ENCODE measurements at places on chromosomes 3 and 15.

- no peak for DNase-seq
Measured at GRCh38 chr3:125087768-125088391, 32.1 kb upstream of the HEG1 start.

DNA sequence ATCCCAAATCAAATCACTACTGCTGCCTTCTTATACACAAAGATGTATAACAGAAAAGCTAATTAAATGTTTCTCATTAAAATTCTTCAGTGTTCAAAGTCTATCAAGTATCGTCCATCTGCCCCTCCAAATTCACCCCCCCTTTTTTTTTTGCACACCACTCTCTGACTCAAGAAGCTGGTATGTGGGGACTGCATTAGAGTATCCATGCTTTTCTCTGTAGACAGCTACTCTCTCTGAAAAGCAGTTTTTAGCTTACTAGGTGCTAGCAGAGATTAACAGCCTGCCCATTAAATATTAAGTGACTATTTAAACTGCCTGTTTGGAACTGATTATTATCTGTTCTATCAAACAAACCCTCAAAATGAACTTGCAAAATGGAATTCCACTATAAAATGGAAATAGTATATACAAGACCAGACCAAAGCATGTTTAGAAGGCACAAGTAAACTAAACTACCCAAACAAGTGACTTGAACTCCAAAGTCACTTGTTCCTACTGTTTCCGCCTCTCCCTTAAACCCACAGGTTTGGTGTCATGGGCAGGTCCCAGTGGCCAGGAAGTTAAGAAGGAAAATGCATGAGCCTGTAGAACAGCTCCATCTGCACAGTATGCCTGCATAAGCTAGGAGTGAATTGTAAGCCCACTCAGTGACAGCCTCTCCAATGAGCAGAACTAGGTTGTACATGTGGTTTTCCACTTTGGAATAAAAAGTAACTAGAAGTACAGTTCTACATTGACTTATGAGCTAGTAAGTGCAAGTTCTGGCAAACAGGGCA lies 32.5 kb downstream of the GBE1 start:
- DNase-seq = no peak

GRCh38 chr15:66673410-66674322 lies 28.4 kb upstream of the SMAD6 start:
- DNase-seq = no peak

GRCh38 chr3:147816752-147817151 lies 407.6 kb downstream of the ZIC1 start:
- DNase-seq = no peak

- no peak for DNase-seq
Measured at GRCh38 chr3:42749025-42749752, 23.9 kb downstream of the CCDC13 start.

DNA sequence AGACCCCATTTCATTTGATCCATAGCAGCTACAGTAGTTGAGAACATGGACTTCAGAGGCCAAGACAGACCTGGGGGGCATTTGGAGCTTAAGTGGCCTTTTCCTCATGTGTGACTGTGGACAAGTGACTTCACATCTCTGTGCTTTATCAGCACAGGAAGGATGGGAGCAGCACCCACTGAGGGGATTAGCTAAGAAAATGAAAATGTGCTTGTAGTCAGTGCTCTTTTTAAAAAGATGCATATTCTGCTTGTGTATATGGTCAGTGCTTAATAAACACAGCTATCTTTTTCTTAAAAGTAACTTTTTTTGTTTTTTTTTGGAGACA lies 34.5 kb downstream of the SLC6A6 start:
- DNase-seq = no peak

GRCh38 chr15:91928675-91929074 lies 75.2 kb downstream of the SLCO3A1 start:
- no peak for DNase-seq

GRCh38 chr15:71706461-71707229 lies 103.7 kb upstream of the NR2E3 start:
- DNase-seq = no peak

DNA sequence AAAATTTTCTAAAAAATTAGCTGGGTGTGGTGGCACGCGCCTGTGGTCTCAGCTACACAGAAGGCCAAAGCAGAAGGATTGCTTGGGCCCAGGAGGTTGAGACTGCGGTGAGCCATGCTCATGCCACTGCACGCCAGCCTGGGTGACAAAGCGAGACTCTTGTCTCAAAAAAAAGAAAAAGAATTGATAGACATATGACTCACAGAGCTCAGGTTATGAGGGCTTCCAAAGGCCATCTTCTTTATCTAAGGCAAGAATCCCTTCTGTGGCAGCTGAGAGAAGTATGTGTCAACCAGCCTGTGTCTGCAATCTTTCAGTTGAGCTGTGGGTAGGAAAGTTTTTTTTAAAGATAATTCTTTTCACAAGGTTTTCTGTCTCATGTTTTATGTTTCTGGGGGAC lies 53.9 kb downstream of the MRPS25 start:
- DNase-seq = no peak

- DNase-seq = no peak
Measured at GRCh38 chr3:150687613-150688012, 16.1 kb downstream of the ERICH6 start.

GRCh38 chr3:46736006-46736872 lies 18.6 kb upstream of the PRSS50 start:
- no peak for DNase-seq

DNA sequence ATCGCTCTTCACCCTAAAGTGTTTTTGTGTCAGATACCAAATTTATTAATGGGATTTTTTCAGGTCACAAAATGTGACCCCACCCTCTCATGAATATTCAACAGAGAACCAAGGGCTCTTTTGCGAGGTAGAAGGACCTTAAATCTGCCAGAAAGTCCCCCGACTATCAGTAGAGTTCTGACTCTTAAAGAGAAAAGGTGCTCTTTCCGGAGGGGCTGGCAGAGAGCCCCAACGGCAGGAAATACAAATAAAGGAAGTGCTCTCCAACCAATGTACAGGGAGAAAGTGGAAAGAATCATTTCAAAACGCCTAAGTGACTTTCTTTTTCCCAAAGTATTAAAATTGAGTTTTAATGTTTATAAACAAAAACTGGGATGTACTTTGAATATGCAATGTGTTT lies 517.2 kb downstream of the FOXP1 start:
- DNase-seq = no peak

DNA sequence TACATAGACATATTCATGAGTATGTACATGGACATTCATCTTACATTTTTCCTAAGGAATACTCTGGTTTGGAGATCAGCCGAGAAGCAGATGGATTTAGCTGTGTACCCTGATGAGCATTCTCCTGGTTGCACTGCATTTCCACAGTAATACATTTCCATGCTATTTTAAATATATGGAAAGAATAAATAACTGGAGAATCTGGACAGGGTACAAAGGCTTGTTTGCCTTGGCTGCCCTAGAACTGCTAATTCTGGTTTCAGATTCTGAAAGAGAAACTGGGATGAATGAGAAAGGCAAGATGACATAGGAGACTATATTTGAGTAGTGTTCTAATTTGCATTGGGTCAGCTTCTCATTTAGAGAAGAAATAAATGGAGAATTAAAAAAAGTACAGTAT lies 190.8 kb upstream of the FAM3D start:
- DNase-seq = no peak

DNA sequence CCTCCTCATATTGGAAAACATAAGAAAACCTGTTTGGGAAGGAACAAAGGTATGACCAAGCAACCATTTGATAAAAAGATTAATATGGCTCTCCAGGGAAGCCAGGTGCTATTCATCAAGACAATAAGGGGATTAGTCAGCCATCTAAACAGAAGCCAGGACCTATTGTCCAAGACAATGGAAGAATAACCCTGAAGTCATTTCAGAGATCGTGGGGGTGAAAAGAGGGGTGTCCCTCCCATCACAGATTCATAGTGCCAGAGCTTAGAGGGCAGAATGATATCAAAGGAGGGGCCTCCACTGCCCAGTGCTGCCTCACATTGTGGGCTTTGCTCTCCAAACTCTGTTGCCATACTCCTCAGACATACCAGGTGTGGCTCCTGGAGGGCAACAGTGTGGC lies 73.5 kb downstream of the DAPK2 start:
- no peak for DNase-seq

DNA sequence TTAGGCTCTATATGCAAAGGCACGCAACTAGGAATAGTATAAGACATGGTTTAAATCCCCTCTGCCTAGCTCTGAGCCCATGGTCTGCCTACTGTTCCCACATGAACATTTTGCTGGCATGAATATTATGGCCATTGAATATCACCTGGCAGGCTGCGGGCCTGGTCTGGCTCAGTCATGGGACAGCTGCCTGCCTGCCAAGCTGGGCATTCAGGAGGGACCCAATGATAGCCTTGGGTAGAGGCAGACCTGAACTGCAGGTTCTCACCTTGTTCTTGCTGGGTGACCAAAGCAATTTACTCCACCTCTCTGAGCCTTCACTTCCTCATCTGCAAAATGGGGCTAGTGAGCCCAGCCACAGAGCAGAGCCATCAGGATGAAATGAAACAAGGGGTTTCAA lies 11.3 kb downstream of the RBP1 start:
- DNase-seq = no peak

- no peak for DNase-seq
Measured at GRCh38 chr3:94482686-94483085, 419.8 kb downstream of the NSUN3 start.

GRCh38 chr3:62562596-62562995 lies 189.2 kb upstream of the FEZF2 start:
- no peak for DNase-seq

- DNase-seq = no peak
Measured at GRCh38 chr3:71294919-71295318, 288.6 kb downstream of the FOXP1 start.

GRCh38 chr3:40377822-40378221 lies 9.2 kb upstream of the ENTPD3 start:
- no peak for DNase-seq

DNA sequence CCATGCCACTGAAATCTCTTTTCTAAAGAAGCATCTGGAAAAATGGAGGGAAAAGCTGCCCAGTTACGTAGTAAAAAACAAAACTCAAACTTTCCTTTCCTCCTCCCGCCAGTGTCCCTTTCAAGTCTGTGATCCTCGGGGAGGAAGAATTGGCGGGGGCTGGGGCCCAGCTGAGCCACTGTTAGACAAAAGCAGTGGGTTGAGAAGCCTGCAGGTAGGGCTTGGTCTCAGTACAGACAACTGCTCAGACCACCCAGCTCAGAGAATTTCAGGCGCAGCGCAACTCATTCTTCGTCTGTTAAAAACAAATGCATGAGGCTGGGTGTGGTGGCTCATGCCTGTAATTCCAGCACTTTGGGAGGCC lies 117.1 kb downstream of the MYLK start:
- DNase-seq = no peak

- no peak for DNase-seq
Measured at GRCh38 chr3:148612278-148612677, 85.4 kb upstream of the AGTR1 start.

DNA sequence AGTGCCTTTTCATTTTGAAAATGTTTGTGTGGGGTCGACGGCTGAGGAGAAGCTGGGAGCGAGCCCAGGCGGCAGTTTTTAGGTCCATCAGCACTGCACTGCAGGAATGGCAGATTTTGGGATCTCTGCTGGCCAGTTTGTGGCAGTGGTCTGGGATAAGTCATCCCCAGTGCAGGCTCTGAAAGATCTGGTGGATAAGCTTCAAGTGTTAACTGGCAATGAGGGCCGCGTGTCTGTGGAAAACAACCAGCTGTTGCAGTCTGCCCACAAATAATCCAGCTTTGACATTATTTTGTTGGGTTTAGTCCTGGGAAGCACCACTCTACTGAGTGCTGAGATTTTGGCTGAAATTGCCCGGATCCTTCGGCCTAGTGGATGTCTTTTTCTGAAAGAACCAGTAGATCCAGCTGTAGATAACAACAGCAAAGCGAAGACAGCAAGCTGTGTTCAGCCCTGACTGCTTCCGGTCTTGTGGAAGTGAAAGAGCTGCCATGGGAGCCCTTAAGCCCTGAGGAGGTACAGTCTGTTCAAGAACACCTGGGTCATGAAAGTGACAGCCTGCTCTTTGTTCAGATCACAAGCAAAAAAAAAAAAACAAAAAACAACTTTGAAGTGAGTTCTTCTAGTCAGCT lies 13.1 kb upstream of the ANP32A start:
- DNase-seq = no peak

- DNase-seq = no peak
Measured at GRCh38 chr3:168248383-168249204, 152.9 kb upstream of the GOLIM4 start.

DNA sequence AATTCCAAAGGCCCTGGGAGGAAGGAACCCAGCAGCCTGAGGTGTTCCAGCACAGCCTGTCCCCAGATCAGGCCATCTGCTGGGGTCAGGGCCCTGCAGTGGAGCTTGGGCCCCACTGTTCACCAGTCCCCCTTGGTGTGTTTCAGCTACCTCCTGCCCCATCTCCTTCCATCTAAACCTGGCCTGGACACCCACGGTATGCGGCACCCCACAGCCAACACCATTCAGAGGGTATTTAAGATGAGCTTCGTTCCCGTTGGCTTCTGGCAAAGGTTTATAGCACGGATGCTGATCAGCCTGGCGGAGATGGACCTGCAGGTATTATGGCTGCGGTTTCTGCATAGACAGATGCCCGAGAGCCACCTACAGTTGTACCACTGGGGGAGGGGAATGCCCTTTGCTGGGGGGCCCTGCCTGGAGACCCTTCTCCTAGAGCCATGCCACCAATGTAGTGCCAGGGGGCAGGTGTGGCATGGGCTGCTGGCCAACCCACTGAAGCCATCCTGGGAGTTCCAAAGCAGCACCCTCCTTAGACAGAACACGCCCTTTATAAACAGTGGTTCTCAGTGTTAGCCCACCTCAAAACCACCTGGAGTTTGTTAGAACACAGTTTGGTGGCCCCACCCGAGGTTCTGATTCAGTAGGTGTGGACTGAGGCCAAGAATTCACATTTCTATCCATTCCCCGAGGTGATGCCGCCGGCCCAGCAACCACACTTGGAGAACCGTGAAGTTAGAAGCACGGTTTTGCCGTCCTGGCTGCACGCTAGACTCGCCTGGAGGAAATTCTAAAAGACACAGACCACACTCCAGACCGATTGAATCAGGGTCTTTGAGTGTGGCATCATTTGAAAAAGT lies 126.9 kb downstream of the LRRK1 start:
- DNase-seq = no peak

DNA sequence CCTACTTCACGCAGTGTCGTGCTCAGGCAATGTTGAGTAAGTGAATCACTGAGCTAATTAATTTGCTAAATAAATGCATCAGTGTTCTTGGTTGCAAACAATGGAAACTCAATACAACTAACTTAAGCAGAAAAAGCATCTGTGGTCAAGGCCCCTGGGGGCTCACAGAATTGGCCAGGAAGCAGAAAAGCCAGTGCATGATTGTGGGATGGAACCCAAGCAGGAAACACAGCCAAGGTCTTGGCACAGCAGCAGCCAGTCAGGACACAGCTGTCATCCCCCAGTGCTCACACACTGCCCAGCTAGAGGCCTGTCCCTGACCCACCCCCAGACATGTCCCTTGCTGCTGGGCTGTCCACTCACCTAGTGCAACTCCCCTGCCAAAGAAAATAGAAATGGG lies 85.9 kb downstream of the AQP9 start:
- DNase-seq = no peak

DNA sequence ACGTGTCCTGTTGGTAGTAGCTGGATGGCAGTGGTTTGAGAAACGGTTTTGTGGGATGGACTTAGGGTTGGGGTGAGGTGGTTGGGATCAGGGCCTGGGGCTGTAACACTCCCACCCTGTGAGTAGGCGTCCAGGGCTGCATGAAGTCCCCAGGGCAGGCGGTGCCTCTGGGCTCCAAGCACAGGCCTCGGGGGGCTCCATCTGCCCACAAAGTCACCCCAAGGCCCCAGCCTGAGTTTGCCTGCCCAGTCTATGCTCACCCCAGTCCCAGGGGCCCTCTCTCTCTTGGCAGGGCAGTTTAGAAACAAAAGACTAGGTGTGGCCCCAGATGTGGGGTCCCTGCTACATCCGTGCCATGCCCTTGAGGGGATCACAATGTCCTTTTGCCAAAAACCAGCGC lies 86.9 kb upstream of the PRR23E start:
- no peak for DNase-seq
